ENCODE measurements at places on chromosomes 1 and 21. TPM values are rescaled to one million over a fixed set of nuclear protein-coding genes. Genes with fewer than 3 reads are reported as not detected.

Gene F5
- 14.7 TPM for total RNA-seq

Gene BOLA1
- total RNA-seq, result 19.4 TPM

DNA sequence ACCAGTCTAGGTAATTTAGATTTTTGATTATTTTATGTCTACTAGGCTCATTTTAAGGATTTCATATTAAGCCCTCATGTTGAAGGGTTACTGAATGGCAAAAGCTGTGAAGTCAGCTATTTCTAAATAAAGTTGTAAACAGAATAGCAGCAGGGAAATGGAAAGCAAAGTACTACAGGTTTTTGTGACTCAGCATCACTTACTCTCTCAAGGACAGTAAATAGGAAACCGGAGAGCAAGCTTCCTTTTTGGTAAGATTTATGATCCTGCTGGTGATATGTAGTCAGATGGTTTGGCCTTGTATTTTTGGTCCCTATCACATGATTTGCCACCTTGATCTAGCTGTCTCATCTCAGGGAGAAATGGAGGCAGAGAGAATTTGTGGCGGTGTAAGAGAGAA lies 226.0 kb downstream of the RPS6KC1 start:
- no peak for DNase-seq

DNA sequence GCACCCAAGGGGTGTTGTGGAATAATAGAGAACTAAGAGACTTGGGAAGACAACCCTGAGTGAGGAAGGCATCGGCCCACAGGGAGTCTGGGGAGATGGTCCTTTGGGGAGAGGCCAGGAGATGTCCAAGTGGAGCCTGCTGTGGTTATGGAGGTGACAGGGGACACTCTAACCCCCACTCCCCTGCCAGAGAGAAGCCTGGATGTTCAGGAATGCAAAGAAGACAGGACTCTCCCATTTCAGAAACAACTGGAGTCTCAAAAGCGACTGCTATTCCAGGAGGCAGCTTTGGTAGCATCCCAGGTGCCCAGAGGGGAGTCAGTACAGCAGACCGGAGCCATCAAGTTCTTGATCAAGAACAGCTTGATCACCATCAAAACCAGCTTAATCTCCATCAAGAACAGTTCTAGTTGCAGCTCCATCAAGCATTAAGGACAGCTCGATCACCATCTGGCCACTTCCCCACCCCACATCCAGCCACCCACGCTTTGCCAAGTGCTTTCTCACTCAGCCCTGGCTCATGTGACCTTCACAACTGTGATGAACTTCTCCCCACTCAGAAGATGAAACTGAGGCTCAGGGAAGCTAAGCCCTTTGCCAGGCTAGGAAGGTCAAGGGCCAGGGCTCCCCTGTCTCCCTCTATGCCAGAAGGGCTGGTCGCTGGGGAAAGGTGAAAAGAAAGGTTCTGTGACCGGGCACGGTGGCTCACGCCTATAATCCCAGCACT lies 743 bp downstream of the CD52 start:
- peak; percentile 29 for DNase-seq

DNA sequence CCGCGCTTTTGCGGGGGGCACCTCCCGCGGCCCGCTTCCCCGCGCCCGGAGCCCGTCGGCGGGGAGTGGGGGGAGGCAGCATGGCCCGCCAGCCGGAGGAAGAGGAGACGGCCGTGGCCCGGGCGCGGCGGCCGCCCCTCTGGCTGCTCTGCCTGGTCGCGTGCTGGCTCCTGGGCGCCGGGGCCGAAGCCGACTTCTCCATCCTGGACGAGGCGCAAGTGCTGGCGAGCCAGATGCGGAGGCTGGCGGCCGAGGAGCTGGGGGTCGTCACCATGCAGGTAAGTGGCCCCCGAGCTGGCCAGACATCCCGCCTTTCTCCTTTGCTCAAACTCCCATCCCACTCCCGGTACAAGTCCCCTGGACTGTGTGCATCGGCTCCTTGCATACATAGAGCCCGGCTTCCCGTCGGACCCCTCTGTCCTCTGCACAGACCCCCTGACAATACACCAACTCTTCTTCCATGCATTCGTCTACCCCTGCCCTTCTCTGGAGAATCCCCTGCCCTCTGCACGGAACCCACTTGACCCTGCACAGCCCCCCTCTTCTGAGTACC lies 812 bp downstream of the CACHD1 start:
- peak; percentile 25 for DNase-seq

DNA sequence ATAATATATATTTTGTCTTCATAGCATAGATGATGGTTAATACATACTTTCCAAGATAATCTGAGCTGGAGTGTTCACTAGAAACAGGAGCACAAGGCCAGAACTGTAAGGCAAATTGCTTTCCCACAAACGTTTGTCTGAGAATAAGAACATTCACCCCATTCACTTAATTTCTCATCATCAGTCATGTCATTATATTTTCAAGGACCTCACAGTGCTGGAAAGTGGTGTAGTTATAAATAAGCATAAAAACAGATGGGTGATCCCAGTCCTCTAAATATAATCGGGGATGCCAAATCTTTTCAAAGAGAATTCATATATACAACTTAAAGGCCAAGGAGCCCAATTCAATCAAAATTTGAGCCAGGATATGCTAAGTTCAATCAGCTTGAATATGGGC lies 8.4 kb downstream of the PRRX1 start:
- DNase-seq, result no peak

- DNase-seq, result no peak
Measured at GRCh38 chr1:36212782-36213181, 11.5 kb upstream of the THRAP3 start.

DNA sequence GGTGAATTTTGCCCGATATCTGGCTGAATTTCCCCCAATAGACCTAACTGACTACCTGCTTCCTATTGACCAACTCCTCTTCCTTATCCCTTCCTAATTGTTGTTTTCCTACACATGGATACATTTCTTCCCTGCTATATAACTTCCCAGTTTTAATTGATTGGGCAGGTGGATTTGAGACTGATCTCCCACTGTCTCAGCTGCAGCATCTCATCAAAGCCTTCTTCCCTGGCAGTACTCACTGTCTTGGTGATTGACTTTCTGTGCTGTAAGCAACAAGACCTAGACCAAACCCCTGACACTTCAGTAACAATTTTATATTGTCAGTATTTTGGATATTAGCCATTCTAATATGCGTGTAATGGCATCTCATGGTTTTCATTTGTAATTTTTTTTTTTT lies 11.3 kb upstream of the PLA2G2A start:
- no peak for DNase-seq

DNA sequence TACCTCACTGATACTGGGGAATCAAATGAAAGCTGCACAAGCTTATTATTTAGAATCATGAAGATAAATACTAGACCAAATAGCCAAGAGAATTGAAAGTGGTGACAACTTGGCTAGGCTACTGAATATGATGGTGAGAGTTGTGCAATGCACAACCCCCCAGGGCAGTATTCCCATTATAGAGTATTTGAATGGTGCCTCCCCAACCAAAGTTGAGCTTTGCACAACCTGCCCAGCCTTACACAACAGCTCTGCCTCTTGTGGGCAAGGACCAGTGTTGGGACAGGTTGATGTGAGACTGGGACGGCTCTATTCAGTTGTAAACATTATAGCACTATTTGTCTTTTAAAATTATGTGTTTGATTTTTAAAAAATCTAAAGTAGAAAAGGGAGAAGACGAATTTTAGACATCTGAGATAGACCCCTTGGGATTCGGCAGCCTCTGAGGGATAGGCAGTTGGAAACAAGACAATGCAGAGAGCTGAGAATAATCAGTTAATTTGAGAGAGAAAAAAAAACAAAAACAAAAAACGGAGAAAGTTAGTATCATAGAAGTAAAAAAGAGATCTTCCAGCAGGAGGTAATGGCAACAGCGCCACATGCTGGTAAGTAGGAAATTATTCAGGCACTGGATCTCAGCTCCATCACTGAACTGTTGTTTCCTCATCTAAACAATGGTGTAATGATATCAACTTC lies 91.0 kb upstream of the KCNA3 start:
- DNase-seq, result no peak

All from left ventricle myocardium inferior (tissue), 1 donor.